ENCODE measurements at places on chromosomes 2 and 18.

- DNase-seq, result no peak
Measured at GRCh38 chr18:50042611-50043010, 152.3 kb downstream of the MYO5B start.

GRCh38 chr2:196046123-196046917 is 22.3 kb downstream of the DNAH7 start:
- no peak for DNase-seq

- no peak for DNase-seq
Measured at GRCh38 chr18:37378336-37379010, 187.1 kb downstream of the CELF4 start.

DNA sequence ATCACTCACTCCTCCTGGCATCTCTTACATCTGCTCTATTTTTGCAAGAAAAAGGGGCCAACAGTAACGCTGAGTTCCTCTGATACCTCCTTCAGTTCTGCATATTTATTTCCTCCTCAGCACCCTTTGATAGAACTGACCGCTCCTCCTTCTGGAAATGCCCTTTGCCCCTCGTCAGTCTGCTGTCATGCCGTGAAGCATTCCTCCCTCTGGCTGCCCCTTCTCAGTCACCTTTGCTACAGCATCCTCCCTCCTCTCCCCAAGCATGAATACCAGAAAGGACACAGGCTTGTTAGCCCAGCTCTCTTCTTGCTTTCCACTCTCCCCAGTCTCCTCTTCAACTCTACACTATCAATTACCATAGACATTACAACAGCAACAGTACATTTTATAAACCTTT is 135.4 kb downstream of the NBAS start:
- no peak for DNase-seq

DNA sequence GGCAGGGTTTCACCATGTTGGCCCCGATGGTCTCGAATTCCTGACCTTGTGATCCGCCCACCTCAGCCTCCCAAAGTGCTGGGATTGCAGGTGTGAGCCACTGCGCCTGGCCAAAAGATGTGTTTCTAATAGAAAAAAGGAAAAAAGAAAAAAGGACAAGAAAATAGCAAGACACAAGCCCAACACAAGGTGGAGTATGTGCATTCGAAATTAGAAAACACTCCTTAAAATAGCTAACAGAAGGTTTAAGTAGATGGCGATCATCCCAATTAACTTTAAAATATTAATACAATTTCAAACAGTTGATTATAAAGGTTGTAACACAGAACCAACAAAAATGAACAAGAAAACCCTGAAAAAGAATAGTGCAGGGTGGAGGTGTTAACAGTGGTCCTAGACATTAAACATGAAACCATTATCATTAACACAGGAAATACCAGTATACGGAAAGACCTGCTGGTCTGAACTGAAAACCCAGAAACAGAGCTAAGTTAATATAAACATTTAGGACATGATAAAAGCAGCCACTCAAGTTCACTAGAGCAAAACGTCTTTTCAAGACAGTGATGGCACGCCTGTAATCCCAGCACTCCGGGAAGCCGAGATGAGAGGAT is 57.9 kb downstream of the HDLBP start:
- no peak for DNase-seq

DNA sequence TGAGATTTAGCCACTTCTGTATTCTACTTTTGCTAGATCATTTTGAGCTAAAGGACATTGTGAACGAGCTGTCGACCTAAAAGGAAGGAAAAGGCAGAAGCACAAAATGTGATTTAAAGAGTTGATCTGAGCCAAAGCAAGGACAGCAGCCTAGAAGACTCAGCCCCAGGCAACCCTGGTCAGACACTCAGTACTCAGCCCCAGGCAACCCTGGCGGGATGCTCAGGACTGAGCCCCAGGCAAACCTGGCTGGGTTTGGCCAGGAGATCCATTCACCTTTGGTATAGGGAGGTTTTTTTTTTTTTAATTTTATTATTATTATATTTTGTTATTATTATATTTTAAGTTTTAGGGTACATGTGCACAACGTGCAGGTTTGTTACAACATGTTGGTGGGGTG is 34.3 kb upstream of the PXDN start:
- DNase-seq, result no peak
